ENCODE measurements at places on chromosomes 16 and 17.

DNA sequence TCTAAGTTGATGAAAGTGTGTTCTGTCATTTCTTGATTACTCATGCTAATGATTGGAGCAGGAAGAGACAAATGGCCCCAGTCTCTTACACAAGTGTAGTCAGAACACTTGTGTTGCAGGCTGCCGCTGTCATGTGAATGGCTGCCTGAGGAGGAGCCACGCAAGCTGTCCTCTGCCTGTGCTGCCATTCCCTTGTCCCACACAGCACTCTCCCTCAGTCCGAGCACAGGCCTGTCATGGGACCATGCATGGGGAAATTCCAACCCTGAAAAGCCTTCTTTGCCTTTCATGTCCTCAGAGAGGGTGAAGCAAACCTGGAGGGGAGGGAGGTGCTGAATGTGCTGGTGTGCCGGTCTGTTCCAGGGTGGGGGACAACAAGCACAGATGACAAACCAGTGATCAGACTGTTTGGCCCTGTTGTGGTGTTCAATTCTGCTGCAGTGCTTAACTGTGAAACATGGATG, 109.4 kb downstream of the MRTFB start:
- H3K4me3 ChIP-seq = no peak overlapping the region
- no peak overlapping the region for H3K27ac ChIP-seq
- H3K4me1 ChIP-seq = no peaks in the 10 kb centered on the region
- peaks cover 2% of the 10 kb centered on the region for H3K36me3 ChIP-seq

GRCh38 chr16:85662482-85662812, 26.3 kb downstream of the GINS2 start:
- H3K36me3 ChIP-seq = peaks cover 51% of the 10 kb centered on the region
- peaks cover 11% of the 10 kb centered on the region for H3K4me1 ChIP-seq
- no peak overlapping the region for H3K4me3 ChIP-seq

DNA sequence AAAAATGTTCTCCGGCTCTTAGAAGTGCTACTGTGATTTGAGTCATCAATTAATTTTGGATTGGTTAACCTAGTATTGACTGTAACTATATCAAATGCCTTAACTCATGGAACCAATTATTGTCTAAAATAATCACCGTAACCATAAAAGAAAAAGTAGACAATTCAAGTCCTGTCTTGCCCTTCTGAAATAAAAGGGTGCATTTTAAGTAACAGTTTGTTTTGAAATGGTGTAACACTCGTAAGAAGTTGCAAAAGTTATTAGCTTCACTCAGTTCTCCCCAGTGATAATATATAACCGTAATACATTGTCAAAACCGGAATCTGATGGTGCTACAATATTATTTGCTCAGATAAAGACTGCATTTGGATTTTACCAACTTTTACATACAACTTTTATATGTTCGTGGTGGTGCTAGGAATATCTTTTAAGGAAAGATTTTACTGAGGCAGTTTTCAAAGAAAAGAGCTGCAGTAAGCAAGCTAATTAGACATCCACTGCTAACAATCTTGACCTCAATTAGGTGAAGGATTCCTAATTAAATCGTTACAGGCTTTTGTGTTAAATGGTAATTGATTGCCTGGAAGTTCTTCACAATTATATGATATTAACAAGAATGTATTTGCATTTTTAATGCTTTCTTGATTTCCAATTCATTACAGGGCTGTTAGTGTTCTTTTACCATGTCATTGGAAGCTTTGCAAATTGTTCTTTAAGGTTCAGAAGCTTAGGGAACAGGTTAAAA, 413.1 kb upstream of the MON1B start:
- H3K4me1 ChIP-seq = no peaks in the 10 kb centered on the region
- H3K4me3 ChIP-seq = no peak overlapping the region
- no peaks in the 10 kb centered on the region for H3K27me3 ChIP-seq
- H3K36me3 ChIP-seq = no peaks in the 10 kb centered on the region
- DNase-seq = no peak

DNA sequence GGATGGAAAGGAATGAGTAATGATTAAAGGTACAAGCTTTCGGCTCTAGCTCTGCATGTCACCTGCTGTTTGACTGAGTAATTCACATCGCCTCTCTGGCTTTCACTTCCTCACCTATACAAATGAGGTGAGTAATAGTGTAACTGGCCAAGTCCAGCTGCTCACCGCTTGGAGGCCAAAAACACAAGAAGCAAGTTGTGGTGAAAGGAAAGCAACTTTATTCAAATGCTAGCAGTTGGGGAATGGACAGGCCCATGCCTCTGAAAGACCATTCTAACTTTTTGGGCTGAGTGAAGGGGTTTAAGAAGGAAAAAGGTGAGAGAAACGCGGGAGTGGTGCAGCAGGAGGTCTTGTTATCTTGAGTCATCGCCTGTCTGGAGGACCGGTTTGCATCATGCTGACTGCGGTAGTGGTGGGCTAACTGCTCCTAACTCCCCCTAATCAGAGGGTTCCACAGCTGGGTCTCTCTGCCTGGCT, 45.7 kb upstream of the CSNK2A2 start:
- H3K4me3 ChIP-seq = no peak overlapping the region
- H3K27ac ChIP-seq = no peak overlapping the region
- H3K4me1 ChIP-seq = no peaks in the 10 kb centered on the region
- H3K36me3 ChIP-seq = peaks cover 3% of the 10 kb centered on the region

GRCh38 chr16:11493531-11493929, 93.2 kb downstream of the LITAF start:
- no peak overlapping the region for H3K27ac ChIP-seq
- H3K27me3 ChIP-seq = no peaks in the 10 kb centered on the region
- no peak overlapping the region for H3K4me3 ChIP-seq

Data from central memory CD8-positive, alpha-beta T cell (primary cell).